ENCODE measurements at places on chromosomes 7 and 10.

DNA sequence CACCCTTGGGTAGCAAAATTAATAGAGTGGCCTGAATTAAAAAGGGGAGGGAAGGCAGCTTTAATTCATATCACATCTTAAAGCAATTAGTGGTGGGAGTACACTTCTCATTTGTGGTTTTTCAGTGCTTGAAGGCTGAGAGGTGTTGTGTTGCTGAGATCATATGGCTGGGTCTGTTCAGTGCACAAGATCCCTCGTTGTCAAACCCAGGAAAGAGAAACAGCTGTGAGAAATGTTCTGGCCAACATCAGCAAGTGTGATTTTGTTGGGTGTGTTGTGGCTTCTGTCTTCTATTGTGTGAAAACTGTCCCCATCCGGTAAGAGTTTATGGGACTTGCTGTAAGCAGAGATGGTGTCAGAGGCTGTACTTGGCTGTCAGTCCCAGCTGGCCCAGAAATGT lies 197.9 kb upstream of the BMPER start:
- DNase-seq: no peak

DNA sequence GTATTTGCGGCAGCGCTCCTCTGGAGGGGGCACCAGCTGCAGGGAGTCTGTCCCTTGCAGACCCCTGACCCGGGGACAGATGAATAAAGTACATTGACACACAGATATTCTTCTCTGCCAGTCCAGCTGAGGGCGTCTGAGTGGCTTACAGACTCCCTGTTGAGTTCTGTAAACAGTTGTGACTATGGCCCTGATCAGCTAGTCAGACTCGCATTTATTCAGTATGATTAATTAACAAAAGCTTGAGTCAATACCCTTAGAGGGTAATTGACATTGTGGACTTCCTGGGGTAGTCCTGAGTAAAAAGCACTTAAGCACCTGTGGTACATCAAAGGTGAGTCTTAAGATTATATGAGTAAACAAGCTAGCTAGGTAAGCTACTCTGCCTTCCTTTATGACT lies 21.0 kb downstream of the ANKRD30A start:
- DNase-seq: no peak

DNA sequence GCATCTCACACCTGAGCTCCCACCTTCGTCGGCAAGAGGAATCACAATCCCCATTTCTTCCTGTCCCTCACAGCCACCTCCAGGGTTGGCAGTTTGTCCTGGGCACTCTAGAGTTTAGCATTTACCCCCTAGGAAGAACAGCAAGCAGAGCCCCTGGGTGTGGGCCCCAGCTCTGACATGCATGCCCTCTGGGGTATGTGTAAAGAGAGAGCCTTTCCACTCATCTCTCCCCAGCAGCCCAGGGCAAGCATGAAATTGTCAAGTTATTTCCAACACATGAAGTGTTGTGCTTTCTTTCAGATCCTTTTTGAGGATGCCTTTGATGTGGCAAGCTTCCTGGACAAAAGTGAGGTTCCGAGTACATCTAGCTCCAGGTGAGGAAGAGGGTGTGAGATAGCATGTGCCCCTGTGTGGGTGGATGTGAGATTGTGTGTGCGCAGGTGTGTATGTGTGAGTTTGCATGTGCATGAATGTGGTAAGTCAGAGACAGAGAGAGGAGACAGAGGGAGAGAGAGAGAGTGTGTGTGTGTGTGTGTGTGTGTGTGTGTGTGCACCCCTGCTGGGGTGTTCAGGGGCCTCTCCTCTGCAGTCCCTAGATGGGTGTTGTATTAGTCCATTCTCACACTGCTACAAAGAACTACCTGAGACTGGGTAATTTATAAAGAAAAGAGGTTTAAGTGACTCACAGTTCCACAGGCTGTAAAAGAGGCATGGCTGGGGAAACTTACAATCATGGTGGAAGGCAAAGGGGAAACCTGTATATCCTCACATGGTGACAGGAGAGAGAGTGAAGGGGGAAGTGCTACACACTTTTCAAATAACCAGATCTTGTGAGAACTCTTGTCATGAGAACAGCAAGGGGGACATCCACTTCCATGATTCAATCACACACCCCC lies 18.1 kb downstream of the STRA8 start:
- no peak for DNase-seq

DNA sequence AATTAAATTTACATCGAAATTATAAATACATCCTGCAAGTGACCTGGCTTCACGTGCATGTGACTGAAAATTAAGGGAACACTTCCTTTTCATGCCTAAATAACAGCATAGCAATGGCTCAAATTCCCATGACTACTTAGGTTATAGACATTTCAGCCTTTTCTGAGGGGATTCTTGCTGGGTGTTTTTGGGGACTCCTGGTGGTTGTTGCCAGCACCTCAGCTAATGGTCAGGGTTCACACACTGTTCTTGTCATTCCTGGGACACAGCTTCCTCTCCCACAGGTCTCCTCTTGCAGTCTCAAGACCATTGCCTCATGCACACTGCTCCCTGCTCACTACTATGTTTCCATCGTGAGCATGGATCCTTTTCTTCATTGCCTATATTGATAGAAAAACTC lies 148.9 kb upstream of the GLI3 start:
- DNase-seq: no peak

GRCh38 chr7:47786557-47787248 lies 161.6 kb downstream of the PKD1L1 start:
- DNase-seq: no peak

DNA sequence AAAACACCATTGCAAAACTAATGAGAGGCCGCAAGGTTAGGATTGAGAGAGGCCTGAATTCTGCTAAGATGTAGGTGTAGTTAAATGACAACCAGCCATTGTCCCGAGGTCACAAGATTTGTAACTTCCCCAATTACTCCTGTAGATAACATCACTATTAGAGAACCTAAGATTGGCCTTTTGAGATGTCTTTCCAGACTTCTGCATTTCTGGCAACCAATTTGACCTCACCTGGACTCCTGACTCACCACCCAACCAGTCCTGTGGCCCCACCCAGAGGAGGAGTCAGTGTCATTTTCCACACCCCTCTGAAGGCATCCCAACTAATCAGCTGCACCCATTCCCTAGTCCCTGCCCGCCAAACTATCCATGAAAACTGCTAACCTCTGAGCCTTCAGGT lies 115.7 kb downstream of the PRKAG2 start:
- DNase-seq: no peak

- peak; percentile 46 for DNase-seq
Measured at GRCh38 chr7:49852619-49853462, 79.4 kb downstream of the VWC2 start.
